ENCODE measurements at places on chromosomes 12 and 14. TPM values are rescaled to one million over a fixed set of nuclear protein-coding genes. Genes with fewer than 3 reads are reported as not detected.

The LBHD2 gene
- not detected for total RNA-seq

The JKAMP gene
- total RNA-seq = 29.5 TPM

The NRL gene
- total RNA-seq = 3.9 TPM

The LRFN5 gene
- total RNA-seq = 12.6 TPM

The BIN2 gene
- 5.0 TPM for total RNA-seq

The MLF2 gene
- total RNA-seq = 139 TPM

The SOAT2 gene
- total RNA-seq = 0.18 TPM

The SPX gene
- total RNA-seq = not detected

The NKX2-1 gene
- not detected for total RNA-seq

The DLST gene
- total RNA-seq = 81.3 TPM

The FOXN4 gene
- total RNA-seq = not detected

The SSPN gene
- 38.5 TPM for total RNA-seq

The TAS2R13 gene
- total RNA-seq = 7.9 TPM

The A2M gene
- 688 TPM for total RNA-seq

The POU6F1 gene
- 19.8 TPM for total RNA-seq

DNA sequence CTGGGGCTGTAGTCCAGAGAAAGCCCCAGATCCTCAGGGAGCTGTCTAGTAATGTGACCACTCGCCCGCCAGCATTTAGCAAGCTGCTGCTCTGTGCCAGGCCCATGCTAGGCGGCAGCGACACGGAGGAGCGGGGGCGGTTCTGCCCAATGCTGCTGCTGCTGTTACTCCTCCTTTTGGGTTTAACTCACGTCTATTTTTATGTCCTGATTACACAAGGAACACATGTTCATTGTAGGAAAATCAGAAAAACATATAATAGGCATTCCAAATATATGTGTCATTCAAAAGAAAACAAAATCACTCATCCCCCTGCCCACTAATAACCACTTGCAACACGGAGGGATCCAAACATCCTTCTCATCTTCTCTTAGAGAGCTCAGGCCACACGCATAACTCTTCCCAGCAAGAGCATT, 30.4 kb downstream of the CCDC92 start:
- no peak for DNase-seq

DNA sequence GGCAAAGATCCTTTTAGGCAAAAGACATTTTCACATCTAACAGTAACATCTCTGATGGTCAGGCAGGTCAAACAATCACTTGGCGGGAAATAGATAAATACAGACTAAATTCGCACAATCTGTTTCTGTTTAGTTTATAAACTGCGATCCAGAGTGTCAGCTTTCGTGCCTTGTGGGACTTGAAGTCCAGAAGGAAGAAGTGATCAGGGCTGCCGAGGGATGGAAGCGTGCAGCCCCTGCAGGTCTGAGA, 245 bp upstream of the BRMS1L start:
- no peak for DNase-seq

GRCh38 chr14:81729622-81730021, 196.0 kb upstream of the SEL1L start:
- DNase-seq = no peak

GRCh38 chr12:47376927-47377326, 297.2 kb upstream of the AMIGO2 start:
- no peak for DNase-seq

GRCh38 chr12:44816446-44817017, 59.6 kb downstream of the NELL2 start:
- no peak for DNase-seq

GRCh38 chr12:108649126-108649525, 15.4 kb upstream of the SELPLG start:
- no peak for DNase-seq

GRCh38 chr14:59919570-59920377, at the start of gene LRRC9:
TSS of gene LRRC9 (plus strand) at chr14:59920144.
- peak; percentile 42 for DNase-seq

DNA sequence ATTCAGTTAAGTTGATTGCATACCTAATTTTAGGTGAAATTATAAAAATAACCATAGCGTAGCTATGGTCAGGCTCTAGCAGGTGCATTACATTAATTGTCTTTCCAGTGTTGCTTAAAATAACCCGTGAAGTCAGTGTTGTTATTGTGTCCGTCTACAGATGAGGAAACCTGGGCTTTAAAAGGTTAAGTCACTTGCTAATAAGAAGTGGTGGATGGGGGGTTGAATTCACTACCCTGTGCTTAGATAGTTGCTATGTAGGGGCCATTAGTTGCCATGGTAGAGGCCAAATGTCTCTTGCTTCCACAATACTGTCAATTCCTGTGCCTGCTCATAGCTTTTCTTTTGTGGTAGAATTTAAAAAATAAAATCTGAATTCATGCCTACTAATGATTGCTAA, 174.8 kb downstream of the PELI2 start:
- no peak for DNase-seq

DNA sequence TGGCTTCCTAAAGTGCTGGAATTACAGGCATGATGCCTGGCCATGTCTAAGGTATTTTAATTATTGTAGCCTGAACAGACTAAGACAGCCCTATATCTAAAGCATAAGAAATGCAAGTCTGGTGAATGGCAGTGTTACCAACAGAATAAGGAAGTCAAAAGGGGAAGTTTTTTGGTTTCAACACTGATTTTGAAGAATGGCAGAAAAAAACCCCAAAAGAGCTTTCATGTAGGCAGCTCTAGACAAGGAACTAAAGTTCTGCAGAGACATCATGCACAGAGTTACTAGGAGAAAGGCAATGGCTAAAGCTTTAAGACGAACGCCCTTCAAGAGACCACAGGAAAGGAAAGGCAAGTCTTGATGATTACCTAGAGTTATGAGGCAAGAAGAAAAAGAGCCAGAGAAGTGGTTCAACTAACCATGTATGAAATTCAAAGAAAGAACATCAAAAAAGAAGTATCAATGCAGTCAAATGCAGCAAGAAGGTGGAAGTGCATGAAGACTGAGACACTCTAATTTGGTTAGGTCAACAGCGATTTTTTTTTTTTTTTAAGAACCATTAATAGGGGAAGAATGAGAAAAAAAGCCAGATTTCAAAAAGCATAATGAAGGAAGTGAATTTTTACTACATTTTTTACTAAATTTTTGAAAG, 50.8 kb downstream of the RPS6KA5 start:
- no peak for DNase-seq

DNA sequence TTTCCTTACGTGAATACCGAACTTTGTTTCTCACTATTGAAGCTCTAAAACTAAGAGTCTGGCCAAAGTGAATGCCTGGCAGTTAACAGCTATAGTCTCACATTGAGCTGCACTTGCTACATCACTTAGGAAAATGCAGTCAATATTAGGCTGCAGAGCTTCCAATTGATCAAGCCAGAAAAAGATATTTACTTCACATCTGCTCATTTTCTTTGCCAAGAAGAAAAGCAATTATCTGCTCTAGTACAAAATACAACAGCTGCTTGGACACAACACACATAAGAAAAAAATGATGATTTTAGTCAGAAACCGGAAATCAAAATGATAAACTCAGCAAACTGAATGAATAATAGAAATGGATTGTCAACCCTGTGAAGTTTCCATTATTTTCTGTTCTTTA, 45.4 kb downstream of the TMTC1 start:
- no peak for DNase-seq

GRCh38 chr12:66403746-66404145, 101.5 kb downstream of the HELB start:
- DNase-seq = no peak

DNA sequence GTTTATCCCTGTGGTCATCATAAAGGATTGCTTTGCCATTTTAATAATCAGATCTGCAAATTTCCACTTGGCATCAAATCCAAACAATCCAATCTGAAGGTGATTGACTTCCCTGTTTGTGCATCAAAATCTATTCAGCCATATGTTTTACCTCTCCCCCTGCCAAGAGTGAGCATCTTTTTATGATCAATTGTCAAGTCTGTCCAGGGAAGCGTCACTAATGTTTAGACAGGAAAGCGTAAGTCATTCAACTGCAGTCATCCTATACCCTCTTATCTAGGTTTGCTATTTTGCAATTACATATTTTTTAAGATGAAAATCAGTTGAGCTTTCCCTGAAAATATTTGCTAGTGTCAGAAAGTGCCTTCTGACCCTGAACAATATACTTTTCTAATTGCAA, 1224.1 kb upstream of the SEL1L start:
- no peak for DNase-seq

DNA sequence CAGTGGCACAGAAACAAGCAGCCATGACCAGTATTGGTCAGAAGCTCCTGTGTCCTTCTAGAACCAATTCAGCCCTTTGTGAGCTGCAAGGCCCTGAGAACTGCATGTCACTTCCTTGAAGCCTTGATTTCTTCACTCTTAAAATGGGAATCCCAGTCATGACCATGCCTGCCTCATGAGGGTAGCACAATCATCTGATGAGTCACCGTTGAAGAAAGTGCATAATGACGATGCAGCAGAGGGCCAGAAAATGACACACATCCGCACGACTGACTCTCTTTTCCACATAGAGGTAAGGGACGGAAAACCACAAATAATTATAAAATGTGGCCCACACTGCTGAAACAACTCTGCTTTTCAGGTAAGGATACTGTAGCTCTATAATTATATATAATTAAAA, 777.4 kb downstream of the BCL11B start:
- no peak for DNase-seq

GRCh38 chr14:20469890-20470602, 840 bp downstream of the PNP start:
- no peak for DNase-seq

DNA sequence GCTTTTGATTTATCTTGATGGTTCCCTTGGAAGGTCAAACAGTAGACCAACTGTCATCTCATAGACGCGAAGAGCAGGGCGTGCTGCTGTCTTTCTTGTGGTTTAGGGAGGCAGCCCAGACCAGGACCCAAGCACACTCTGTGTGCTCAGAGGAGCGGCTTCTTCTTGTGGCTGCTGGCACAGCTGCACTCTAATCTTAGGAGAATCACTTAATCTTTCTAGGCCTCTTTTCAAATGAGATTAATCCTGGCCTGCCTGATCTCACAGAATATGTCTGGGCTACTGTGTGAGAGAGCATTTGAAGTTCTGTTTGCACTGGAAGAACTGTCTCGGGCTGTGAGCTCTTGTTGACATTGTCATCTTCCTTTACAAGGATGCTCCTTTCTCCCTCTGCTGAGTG, 60.0 kb upstream of the TRAF3 start:
- no peak for DNase-seq

- no peak for DNase-seq
These were observed 248.5 kb downstream of the GLT1D1 start for GRCh38 chr12:129101816-129102215.

- DNase-seq = no peak
These were observed 387.1 kb downstream of the EMP1 start for GRCh38 chr12:13583630-13584029.

DNA sequence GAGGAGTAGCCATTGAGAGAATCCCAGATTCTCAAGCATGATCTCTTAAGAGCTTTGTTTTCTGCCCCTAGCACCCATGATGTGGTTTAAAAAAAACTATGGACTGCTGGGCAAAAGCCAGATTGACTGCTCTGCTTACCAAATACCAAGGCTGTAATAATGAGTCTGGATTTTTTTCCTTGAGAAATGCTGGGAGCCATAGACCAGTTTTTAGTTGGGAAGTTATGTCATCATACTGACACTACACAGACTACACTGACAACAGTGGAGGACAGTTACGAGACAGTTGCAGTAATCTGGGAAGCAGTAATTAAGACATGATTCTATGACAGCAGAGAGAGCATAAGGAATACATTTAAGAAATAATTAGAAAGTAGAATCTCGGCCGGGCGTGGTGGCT, 35.8 kb downstream of the SPATA7 start:
- DNase-seq = no peak

- DNase-seq = no peak
These were observed 54.7 kb downstream of the PHLDA1 start for GRCh38 chr12:75976913-75977312.

- no peak for DNase-seq
These were observed 61.1 kb downstream of the RAB35 start for GRCh38 chr12:120055231-120056000.

- DNase-seq = no peak
These were observed 27.4 kb upstream of the TMCC3 start for GRCh38 chr12:94677778-94678177.

- DNase-seq = peak; percentile 94
These were observed at the start of gene PSME2 for GRCh38 chr14:24146453-24146977. TSS of gene PSME2 (minus strand) at chr14:24146610. CDS start at chr14:24146581, 29 bp downstream.

DNA sequence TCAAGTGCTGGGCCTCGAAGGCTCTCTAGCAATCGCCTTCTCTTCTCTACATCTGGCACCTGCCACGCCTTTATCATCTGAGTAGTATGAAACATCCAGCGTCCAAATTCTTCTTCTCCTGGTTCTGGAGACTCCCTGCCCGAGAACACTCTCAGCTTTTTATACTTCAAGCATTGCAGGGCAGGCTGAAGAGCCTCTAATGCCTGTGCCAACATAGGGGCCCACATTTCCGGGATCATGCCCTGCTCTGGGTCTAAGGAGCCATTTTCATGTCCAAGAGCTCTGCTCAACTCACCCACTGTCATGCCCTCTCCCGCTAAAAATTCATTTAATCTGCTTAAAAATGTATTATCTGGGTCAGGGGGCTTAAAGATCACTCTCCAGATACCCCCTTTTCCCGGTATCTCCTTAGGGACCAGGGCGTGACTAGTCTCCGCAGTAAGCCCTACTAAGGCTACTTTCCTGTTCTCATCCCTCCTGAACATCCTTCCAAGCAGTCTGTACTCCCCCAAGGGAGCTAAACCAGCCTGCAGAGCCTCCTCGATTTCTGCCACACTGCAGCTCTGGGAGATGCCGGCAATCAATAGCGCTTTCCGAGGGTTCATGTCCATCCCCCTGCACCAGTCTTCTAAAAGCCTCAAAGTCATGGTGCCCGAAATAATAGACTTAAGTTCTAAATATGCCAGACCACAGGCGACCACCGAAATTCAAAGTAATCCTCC, 940 bp downstream of the MOAP1 start:
- DNase-seq = no peak

DNA sequence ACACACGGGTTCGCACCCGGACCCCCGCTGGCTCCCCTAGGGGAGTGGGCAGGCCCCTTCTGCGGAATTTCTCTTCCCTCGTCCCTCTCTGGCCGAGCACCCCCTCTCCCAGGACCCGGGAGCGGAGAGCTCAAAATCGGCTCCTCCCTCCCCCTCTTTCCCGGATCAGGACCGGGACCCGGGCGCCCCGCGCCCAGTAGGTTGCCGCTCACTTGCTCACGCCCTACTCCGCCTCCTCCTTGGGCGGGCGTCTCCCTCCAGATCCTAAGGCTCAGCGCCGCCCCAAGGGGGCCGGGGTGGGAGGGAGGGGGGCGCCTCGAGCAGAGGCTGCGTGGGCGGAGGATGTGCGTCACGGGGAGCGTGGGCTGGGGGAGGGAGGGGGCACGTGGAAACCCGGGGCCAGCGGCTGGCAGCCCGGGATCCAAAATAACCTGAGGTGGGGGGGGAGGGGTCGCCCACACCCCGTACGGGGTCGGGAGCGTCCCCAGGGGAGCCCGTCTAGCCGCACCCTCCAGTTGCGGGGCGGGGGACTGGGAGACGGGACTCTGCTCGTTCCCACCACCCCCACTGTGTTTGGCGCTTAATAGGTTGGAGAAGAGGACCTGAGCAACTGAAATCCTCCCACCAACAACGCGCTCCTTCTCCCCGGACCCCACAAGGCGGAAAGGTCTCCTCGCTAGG, 1.8 kb upstream of the NAB2 start:
- peak; percentile 94 for DNase-seq

- DNase-seq = no peak
These were observed 142.3 kb downstream of the CACNA1C start for GRCh38 chr12:2195085-2195484.
